ENCODE measurements at places on chromosomes 6 and 20. TPM values are rescaled to one million over a fixed set of nuclear protein-coding genes. Genes with fewer than 3 reads are reported as not detected.

- H3K4me3 ChIP-seq: peak overlapping the region; percentile 29
- no peaks in the 10 kb centered on the region for H3K36me3 ChIP-seq
- no peaks in the 10 kb centered on the region for H3K27me3 ChIP-seq
- no peak overlapping the region for H3K27ac ChIP-seq
Measured at GRCh38 chr6:36666826-36667591, 11.5 kb upstream of the CDKN1A start.

- H3K27ac ChIP-seq: no peak overlapping the region
- no peak for DNase-seq
- no peaks in the 10 kb centered on the region for H3K4me1 ChIP-seq
- H3K36me3 ChIP-seq: no peaks in the 10 kb centered on the region
Measured at GRCh38 chr6:154113392-154113791, 74.4 kb downstream of the OPRM1 start.

GRCh38 chr6:141977782-141978181 is 154.9 kb upstream of the GJE1 start:
- H3K4me3 ChIP-seq: no peak overlapping the region
- H3K36me3 ChIP-seq: no peaks in the 10 kb centered on the region
- no peaks in the 10 kb centered on the region for H3K27me3 ChIP-seq
- H3K4me1 ChIP-seq: no peaks in the 10 kb centered on the region
- H3K27ac ChIP-seq: no peak overlapping the region

DNA sequence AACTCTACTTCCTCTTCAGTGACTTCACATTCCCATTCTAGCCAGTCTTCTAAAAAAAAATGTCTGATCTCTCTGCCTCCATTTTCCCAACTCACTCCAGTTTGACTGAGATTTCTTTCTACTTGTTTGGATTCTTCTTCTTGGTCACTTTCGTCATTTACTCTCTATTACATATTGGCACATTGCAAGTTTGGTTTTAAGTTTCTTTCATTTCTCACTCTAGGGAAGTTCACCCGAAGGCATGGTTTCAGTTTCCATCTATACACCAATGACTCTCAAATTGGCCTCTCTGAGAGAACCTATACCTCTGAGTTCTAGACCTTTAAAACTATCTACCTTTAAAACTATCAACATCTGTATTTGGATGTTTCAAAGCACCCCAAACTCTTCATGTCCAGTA is 51.3 kb downstream of the CD109 start:
- H3K4me3 ChIP-seq: no peak overlapping the region
- no peaks in the 10 kb centered on the region for H3K36me3 ChIP-seq
- H3K27ac ChIP-seq: no peak overlapping the region
- no peaks in the 10 kb centered on the region for H3K4me1 ChIP-seq
- no peak for DNase-seq

The PRRT1 gene
- 2.9 TPM for total RNA-seq

The FAM217A gene
- not detected for total RNA-seq

All from Calu3 (cell line).